AG09309 (cell line): ENCODE measurements at places on chromosomes 5 and 9.

DNA sequence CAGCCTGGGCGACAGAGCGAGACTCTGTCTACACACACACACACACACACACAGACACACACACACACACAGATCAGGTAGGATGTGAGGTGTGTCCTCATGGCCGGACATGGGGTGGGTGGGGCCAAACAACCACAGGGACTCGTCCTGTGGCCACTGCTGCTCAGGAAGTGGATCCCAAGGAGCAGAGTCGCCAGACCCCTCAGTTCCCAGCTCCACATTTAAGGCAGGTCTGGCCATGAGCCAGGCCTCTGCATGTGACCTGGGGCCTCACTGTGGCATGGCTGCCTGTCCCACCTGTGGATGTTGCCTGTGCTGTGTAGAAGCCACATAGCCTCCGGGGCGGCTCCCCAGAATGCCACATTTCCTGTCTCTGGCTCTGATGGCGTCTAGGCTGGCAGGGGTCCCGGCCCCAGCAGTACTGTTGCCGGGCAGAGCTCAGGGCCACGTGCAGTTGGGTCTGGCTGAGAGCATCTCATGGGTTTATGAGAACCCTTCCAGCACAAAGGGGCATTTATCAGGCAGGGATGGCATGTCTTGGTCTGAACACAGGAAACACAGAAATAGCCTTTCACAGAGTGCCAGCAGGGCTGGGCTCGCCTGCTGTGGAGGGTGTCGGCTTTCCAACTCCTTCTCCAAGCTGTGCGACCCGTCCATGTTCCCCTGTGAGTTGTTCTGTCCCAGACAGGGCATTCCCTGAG, 9.9 kb upstream of the NINJ1 start:
- DNase-seq: no peak

DNA sequence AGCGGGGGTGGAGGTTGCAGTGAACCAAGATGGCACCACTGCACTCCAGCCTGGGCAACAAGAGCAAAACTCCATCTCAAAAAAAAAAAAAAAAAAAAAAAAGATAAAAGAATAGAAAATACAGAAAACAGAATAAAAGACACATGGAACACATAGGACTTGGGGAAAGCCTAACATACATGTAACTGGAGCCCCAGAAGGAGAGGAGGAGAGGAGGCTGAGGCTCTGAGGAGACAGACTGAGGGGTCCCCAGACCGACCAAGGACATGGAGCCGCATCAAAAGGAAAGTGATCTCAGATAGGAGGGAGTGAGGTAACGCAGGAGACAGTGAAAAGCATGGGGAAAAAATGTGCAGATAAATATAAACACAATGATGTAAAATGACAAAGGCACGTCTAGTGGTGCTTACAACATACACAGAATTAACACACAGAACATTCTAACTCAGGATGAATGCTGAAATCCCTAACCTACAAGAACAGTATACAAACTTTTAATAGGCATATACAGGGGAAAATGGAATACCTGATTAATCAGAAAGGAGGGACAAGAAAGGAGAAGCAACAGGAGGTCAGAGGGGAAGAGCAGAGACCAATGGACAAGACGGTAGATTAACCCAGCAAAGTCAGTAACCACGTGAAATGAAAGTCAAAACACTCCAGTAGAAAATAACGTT, 65.2 kb upstream of the UBAC1 start:
- DNase-seq: no peak

DNA sequence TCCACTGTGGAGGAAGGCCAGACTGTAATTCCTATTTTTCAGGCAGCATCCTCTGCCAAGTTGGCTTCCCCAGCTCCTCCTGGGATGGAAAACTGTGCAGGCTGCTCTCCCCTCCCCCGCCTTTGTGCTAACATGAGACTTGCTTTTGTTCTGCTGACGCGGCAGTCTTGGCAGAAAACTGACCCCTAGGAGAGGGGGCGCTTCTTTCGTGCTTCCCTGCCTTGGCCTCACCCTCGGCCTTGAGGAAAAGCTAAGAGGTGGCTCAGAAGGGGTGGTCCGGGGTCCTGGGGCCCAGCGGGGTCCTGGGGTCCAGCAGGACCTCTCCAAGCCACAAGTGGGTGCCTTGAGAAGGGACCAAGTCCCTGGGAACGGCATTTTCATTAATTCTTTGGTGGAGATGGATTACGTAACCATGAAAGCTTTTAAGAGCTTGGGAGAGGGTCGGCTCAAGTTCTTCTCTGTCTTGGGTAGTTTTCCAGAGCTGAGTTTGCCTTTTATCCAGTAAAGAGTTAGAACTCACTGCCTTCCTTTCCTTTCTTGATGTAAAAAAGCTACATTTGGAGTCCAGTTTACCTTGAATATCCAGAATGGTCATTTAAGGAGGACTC, 51.0 kb downstream of the SH3PXD2B start:
- no peak for DNase-seq

GRCh38 chr9:565528-565927, 276.0 kb upstream of the DMRT1 start:
- DNase-seq: no peak

GRCh38 chr9:38318759-38319495, 73.6 kb upstream of the ALDH1B1 start:
- DNase-seq: no peak

DNA sequence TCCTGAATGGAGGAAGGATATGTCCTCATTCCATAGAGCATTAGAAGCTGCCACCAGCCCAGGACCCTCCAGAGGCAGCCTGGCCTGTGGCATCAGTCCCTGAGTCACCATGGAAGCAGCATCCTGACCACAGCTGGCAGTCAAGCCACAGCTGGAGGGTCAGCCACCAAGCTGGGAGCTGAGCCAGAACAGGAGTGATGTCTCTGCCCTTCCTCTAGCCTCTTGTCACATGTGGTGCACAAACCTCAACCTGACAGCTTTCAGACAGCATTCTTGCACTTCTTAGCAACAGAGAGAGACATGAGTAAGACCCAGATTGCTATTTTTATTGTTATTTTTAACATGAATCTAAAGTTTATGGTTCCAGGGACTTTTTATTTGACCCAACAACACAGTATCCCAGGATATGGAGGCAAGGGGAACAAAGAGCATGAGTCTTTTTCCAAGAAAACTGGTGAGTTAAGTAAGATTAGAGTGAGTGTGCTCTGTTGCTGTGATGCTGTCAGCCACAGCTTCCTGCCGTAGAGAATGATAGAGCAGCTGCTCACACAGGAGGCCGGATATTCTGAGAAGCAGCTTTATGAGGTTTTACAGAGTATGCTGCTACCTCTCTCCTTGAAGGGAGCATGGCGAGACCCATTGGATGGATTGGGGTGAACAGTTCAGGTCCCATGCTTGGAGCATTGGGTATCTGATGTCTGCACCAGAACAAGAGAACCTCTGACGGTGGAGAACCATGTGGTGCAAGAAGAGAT, 13.0 kb upstream of the CYFIP2 start:
- peak; percentile 10 for DNase-seq

GRCh38 chr9:93064392-93065134, 6.1 kb downstream of the SUSD3 start:
- no peak for DNase-seq

GRCh38 chr5:5487585-5488360, 65.3 kb downstream of the ICE1 start:
- no peak for DNase-seq

DNA sequence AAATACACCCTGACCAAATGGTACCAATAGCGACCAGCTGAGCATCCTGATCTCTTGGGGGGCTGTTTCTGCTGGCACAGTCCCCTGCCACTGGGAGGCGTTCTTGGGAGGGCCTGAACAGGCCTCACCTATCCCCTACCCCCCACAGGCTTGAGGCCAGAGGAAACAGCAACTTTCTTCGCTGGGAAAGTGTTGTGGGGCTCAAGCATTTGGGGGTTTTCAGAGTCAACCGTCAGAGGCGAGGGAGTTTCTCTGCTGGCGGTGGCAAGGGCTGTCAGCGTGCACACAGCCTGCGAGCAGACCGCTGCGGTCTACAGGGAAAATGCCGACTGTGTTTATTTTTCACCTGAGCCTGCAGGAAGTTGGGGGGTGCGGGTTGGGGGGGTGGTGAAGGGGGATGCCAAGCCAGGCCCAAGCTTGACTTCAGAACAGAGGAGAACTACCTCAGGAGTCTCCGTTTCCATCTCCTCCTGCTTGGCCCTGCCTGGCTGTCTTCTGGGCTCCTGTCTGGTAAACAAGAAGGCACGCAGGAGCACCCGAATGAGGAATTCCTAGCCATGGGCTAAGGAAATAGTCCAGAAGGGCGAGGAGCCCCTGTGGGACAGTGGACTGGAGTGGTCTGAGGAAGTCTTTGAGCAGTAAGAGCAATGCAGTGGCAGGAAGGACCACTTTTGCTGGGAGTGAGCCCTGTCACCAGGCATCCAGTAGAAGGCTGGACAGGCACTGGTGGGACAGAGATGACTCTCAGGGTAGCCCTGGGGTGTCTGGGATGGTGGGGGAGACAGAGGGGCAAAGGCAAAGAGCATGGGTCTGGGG, 18.1 kb downstream of the TCF7 start:
- no peak for DNase-seq

DNA sequence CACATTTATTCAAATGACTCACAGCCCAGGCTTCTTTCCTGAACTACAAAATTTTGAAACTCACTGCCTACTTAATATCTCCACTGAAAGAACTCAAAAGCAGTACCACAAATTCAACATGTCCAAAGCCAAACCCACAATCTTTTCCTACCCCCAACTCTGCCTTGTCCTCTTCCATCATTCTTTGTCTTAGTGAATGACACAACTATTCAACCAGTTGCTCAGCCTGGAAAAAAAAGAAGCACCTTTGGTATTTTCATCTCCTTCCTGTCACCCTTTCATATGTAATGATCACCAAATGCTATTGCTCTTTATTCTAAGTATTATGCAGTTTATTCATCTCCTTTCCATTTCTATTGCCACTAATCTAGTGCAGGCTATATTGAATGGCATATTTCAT, 216.3 kb downstream of the TMEM232 start:
- no peak for DNase-seq

- no peak for DNase-seq
Measured at GRCh38 chr5:57402348-57402747, 80.3 kb downstream of the ACTBL2 start.

GRCh38 chr9:104747565-104748358, at the start of gene NIPSNAP3A:
Gene NIPSNAP3A, plus strand, starts transcription at chr9:104747683. Its CDS starts 110 bp downstream, at chr9:104747793.
- no peak for DNase-seq
